ENCODE measurements at places on chromosomes 12 and 14.

- no peak for DNase-seq
Measured at GRCh38 chr14:96140952-96141351, 63.7 kb upstream of the BDKRB2 start.

GRCh38 chr14:26008290-26008689 lies 589.5 kb downstream of the NOVA1 start:
- no peak for DNase-seq

DNA sequence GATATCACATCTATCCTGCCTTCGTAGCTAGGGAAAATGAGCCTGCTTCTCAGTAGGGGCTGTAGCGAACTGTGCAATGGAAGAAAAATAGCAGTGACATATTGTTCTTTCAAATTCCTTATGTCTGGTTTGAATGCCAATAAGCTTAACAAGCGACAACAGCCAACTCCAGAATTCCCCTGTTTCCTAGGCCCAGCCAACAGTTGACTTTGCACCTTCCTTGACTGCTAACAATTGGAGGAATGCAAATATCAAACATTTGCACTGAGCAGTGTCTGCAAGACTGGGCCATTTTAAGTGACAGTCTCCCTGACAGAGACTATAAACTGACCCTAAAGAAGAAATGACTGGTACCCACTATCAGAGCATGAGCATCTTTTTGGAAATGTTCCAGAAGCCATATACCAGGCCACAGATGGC lies 12.0 kb upstream of the SERPINA1 start:
- no peak for DNase-seq

DNA sequence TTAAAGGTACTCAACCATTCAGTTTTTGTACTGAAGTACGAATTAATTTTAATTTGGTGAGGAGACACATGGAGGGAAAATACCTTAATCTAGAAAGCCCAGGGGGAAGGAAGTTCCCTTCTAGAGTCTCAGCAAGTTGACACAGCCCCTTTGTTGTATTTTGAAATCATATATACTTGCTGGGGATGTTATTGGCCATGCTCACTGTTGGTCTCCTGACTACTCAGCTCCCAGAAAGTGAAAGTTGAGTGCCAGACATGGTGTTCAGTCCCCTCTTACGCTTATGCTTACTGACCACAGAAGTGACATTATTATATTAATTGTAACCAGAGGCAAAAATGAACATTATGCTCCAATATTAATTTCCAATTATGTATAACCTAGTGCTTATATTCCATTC lies 28.1 kb downstream of the ARF6 start:
- no peak for DNase-seq

DNA sequence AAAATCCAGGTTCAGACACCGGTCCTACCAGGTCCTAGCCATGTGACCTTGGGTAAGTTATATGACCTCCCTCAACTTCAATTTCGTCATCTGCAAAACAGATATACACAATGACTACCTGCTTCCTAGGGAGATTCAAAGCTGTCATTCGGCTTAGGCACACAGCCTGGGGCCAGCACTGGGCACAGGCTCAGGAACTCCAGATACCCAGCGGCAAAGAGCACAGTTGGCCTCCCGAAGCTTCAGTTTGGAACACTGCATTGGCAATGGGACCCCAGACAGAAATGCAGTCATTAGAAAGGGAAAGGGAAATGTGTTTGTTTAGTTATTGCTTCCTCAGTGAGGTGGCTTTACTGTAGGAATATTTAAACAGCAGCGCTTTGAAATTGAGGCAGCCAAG lies 11.4 kb downstream of the PLEKHG6 start:
- no peak for DNase-seq

GRCh38 chr12:9049520-9050133 lies 60.3 kb downstream of the KLRG1 start:
- DNase-seq: no peak

- no peak for DNase-seq
Measured at GRCh38 chr14:66443785-66444184, 42.4 kb upstream of the CCDC196 start.

DNA sequence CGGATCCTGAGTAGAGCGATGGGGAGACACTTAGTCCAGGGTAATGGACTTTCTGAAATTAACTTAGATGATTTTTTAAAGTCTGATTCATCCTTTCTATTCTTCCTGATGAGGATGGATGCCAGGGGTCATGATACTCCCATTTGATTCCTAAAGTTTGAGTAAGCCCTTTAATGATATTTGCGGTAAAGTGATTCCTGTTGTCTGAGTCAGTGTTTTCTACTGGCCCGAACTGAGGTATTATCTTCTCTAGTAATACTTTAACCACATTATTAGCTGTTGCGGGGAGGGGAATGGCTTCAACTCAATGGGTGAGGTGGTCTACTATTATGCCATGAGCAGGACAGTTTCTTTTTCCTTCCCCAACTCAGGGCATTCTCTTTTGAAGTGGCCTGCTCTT lies 111.6 kb downstream of the RIN3 start:
- DNase-seq: no peak

DNA sequence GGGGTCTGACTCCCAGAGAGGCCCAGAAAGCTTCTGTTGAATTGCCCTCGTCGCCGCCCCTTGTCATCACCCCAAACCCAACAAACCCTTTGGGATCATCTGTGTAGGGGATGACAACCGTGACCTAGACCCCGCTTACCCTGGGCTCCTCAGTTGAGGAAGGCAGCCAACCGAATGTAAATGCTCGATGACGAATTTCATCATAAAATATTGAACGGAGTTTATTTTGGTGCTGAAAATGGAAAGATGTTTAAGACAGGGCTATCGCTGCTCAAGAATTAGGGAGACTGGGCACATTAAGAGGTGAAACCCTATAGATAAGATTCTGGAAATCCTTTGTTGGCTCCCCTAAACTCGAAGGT lies 512 bp downstream of the ACTR10 start:
- no peak for DNase-seq

GRCh38 chr14:61461808-61462275 lies 140.5 kb downstream of the PRKCH start:
- DNase-seq: no peak

DNA sequence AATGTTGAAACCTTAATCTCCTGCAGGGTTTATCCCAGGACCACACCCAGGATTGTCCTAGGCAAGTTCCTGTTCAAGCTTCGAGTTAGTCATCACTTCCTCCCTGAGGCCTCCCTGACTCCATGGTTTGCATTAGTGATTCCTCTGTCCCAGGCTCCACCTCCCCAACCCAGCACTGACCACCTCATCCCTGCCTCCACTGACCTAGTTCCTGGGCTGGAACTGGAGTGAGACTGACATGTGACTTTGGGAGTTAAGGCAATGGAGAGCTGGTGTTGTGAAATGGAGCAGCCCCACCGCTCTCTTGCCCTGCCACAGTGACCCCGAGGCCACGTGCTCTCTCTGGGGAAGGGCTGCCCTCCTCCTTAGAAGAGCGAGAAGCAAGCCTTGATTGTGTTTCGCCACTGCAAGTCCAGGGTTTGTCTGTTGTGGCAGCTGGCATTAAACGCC lies 15.8 kb upstream of the DTX1 start:
- DNase-seq: no peak

DNA sequence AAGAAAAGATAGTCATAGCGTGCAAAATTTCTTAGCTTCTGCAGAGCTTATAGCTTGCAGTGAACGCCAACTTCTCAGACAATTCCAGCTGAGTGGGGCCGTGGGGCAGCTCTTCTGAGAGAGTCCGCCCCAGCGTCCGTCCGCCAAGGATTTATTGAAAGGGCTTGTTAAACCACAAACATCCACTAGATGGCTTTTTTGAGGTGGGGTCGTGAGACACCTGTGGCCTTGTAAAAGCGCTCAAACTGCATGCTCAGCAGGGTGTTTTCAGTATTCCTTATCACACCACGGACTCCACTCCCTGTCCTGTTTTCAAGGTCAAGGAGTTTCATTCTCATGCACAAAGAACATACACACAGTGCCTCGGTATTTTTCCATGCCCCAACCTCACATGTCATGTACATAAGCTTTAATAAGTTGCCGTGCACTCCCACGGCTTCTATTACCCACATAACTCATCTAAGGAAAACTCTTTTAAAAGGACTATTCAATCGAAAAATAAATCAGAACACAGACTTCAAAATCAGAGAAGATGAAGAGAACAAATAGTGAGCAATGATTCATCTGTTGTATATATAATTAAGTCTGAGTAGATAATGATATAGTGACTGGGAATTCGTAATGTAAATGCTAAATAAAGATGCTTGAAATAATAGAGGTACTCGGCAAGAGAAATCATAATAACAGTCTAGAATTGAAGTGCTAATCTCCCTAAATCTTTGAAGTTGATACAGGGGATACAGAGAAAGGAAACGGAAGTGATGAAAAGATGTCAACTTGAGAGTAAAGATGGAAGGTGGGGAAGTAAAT lies 46.7 kb downstream of the WBP11 start:
- DNase-seq: no peak

GRCh38 chr14:95069547-95069946 lies 87.8 kb downstream of the DICER1 start:
- DNase-seq: no peak

GRCh38 chr14:56846970-56847930 lies 37.0 kb upstream of the OTX2 start:
- no peak for DNase-seq

- DNase-seq: no peak
Measured at GRCh38 chr12:131067981-131068851, 114.5 kb downstream of the ADGRD1 start.

DNA sequence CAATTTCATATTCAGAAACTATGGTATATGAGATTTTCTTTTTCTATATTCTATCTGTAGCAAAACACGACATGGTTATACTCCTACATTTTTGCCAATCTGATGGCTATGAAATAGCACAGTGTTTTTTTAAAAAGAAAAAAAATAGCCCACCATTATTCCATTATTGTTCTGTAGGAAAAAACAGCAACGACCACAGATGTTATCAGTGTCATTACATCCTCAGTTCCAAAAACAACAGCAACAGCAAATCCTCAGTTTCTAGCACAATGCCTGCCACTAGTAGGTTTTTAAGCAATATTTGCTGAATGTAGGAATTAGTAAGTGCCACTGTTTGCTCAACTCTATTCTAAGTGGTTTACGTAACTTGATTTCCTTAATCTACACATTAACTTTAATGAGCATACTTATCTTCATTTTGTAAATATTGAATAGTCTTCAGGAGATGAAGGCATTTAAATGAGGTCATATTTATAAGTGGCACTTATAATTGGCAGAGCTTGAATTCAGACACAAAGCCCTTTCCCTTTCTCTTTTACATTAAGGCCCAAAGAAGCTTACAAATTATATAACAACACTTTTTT lies 8.3 kb downstream of the RNASE6 start:
- DNase-seq: no peak

- DNase-seq: no peak
Measured at GRCh38 chr12:53170215-53170614, 10.3 kb upstream of the ZNF740 start.

DNA sequence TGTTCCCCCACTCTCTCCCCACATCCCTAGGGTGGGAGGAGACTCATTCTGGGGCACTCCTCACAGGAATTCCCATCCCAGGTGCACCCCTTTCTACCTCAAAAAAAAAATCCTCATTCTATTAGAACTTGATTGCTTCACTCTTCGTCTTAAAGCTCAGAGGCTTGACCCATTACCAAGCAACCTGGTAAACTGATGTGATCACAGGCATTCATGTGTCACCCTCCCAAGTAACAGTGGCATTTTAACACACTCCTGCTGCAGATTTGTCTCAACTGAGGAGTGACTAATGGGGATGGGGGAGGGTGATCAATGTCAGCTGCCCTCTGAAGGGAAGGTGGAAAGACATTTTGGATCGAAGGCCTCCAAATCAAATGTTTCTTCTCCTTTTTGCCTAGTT lies 78.1 kb upstream of the PTHLH start:
- no peak for DNase-seq

DNA sequence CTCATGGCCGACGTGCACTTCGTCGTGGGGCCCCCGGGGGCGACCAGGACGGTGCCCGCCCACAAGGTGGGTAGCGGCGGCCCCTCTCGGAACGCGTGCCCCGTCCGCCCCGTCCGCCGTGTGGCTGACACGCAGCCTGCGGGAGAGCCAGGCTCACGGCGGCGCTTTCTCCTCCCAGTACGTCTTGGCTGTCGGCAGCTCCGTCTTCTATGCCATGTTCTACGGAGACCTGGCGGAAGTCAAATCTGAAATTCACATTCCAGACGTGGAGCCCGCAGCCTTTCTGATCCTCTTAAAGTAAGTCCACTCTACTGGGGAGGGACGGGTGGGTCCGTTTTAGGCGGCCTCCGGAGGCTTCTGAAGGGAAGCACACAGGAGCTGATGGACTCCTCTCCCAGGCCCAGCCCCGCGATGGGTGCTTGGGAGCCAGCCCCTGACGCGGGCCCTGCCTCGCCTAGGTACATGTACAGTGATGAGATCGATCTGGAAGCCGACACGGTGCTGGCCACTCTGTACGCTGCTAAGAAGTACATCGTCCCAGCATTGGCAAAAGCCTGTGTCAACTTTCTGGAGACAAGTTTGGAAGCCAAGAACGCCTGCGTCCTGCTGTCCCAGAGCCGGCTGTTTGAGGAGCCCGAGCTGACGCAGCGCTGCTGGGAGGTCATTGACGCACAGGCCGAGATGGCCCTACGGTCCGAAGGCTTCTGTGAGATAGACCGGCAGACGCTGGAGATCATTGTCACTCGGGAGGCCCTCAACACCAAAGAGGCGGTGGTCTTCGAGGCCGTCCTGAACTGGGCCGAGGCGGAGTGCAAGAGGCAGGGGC lies 1.1 kb downstream of the BTBD6 start:
- DNase-seq: no peak

DNA sequence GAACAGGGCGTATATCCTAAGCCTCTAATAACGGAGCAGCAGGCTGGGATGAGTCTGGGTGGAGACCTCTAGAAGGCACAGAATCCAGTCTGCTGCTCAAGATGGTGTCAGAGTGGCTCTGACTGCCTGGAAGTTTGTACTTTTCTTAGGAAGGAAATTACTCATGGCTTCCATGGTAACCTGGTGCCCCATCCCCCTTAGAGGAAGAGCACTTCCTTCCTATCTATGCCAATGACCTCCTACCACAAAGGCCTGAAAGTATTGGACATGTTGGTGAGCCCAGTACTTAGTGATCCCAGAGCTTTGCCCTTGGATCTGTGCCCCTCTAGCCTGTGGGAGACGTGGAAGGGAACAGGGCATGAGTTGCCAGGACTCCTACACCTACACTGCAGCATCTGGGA lies 1.5 kb downstream of the BATF start:
- peak; percentile 53 for DNase-seq

GRCh38 chr12:818733-819132 lies 66.4 kb downstream of the WNK1 start:
- DNase-seq: no peak

GRCh38 chr14:42047421-42048055 lies 440.9 kb downstream of the LRFN5 start:
- DNase-seq: no peak

GRCh38 chr12:104952816-104953215 lies 5.3 kb downstream of the SLC41A2 start:
- DNase-seq: no peak

- DNase-seq: no peak
Measured at GRCh38 chr14:52244328-52244727, 23.2 kb upstream of the PTGDR start.

- DNase-seq: no peak
Measured at GRCh38 chr12:119809023-119809422, 68.1 kb downstream of the CIT start.
